Activated T-cell treated with anti-CD3 and anti-CD28 coated beads, Interleukin-2, amount 50 U/mL, for 24 hours (primary cell): ENCODE measurements at places on chromosomes 5 and 9.

DNA sequence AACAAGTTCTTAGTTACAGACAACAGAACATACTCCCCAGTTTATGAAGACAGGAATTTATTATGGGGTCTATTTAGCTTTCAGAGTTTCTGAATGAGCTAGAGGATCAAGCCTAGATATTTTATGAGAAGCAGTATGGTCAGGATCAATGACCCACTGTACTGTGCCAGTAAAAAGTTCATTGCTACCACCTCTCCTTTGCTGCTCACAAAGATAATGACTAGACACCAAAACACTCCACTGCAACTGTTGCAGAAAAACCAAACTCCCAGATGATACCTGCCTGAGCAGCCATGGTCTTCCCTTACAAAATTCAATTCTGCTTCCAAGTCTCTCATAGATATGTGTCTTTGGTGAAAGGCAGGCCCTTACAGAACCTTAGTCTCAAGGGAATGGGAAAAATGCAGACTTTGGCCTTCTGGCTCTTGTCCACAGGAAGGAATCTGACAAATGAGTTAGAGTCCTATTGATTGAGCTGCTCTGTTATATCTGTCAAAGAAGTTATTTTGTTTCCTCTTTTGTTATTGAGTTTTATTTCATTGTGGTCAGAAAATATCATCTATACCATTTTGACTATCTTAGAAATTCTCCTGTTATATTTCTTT, 74.7 kb upstream of the RASGRF2 start:
- peaks cover 37% of the 10 kb centered on the region for H3K36me3 ChIP-seq
- H3K4me3 ChIP-seq = no peak overlapping the region
- H3K4me1 ChIP-seq = peaks cover 26% of the 10 kb centered on the region
- DNase-seq = no peak

DNA sequence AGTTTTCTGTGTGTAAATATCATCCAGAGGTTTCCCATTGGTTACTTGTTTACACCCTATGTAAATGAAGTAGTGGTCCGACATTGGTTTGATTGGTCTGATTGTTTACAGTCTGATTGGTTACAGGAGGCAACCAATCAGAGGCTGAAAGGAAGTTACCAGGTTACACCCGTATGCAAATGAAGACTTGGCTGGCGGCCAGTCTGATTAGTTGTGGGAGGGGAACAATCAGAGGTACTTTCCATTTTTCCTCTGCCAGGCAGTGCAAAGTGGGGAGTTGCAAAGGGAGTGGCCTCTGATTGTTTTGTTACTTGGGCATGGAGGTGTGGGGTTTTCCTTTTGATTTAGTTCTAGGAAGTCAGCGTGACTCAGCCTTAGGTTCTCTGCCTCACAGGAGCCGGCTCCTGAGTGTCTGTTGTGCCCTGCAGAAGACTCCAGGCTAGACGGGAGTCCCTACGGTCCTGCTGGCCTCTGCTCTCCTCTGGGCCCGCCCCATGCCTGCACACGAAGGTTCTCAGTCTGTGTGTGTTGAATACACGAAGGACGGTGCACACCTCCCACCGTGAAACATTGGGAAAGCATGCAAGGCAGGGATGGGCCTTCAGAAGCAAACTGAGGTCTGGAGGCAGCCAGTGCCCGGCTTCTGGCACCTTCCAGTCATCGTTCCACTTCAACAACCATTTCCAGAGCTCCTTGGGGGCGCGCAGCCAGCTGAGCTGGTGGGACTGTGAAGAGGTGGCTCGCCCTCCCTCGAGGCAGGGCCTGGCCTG, 42.9 kb downstream of the OLFM1 start:
- no peak overlapping the region for H3K4me3 ChIP-seq
- H3K27me3 ChIP-seq = peaks cover 14% of the 10 kb centered on the region
- H3K27ac ChIP-seq = no peak overlapping the region

DNA sequence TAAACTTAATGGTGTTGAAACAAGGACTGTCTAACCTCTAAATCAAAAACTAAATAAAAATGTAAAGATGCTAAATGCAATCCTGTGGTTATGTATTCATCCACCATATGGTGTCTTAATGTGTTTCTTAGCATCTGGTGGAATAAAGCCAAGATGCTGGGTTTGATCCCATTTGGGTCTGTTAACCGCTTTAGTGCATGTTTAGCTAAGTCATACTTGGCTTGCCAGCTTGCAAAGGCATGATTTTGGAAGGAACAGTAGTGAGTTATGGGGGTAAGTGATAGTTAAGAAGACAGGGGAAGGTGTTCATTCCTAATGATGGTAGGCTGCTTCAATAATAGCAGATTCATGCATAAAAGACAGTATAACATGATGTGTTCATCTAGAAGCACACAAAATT, 139.0 kb upstream of the SLC27A6 start:
- no peaks in the 10 kb centered on the region for H3K36me3 ChIP-seq
- H3K4me3 ChIP-seq = no peak overlapping the region
- no peak for DNase-seq

GRCh38 chr5:139386050-139386438, 2.9 kb upstream of the SLC23A1 start:
- DNase-seq = no peak
- H3K36me3 ChIP-seq = peaks cover 2% of the 10 kb centered on the region
- no peaks in the 10 kb centered on the region for H3K27me3 ChIP-seq
- no peak overlapping the region for H3K4me3 ChIP-seq
- peak overlapping the region; percentile 77 for H3K27ac ChIP-seq

GRCh38 chr5:14908172-14908571, 36.6 kb upstream of the ANKH start:
- H3K27me3 ChIP-seq = no peaks in the 10 kb centered on the region
- H3K4me3 ChIP-seq = no peak overlapping the region
- DNase-seq = no peak
- H3K4me1 ChIP-seq = peaks cover 7% of the 10 kb centered on the region
- no peaks in the 10 kb centered on the region for H3K36me3 ChIP-seq
